GM19239 (cell line): ENCODE measurements at places on chromosomes 6 and 20.

DNA sequence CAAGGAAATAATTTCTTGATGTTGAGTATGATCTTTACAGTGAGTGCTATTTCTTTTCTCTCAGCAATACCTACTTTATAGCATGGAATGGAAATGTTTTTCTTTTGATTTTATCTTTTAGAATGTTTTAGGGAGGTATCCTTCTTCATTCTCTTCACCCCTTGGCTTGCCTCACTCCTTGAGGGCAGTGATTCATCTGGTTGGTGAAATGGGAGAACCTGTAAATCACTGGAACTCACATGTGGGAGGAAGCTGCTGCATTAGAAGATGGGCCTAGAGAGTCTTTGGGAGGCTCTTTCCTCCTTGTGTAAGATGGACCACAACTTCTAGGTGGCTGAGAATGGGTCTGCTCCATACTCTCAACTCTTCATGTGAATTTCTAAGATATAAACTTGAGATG lies 244.8 kb upstream of the SYNCRIP start:
- no peak for DNase-seq

- DNase-seq: no peak
These were observed 65.6 kb upstream of the ARMH2 start for GRCh38 chr6:24864343-24864742.

DNA sequence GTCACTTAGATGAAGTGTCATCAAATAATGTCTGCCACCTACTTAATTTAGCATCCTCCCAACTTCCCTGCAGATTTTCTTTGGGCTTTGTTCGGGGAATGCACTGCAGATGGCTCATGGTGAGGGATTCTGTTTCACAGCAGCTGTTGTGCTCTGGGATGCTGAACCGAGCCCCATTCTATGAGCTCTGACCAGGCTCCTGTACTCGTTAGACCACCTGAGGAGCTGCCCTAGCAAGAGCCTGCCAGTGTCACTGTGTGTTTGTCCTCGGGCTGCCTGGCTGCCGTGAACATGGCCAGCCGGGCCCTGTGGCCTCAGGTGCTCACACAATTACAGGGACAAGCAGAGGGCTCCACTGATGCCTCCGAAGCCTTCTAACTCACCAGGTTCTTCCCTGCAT lies 238.8 kb upstream of the ECI2 start:
- no peak for DNase-seq

DNA sequence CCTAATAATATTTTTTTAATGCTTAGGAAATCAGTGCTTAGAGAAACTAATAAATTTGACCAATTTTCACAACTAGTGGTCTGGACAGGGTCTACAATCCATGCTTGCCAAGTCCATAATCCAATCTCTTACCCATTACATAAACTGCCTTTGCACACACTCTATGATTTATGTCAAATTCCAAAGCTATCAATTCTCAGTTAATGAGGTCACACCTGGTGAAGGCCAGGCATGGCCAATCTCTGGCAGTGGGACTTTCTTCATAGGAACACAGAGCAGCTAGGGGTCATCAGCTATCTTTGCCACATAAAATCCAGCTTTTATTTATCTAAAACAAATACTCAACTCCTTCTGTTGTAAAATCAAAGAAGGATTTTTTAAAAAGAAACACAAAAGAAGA lies 21.2 kb downstream of the PAK5 start:
- no peak for DNase-seq

- DNase-seq: no peak
These were observed 115.8 kb upstream of the FLRT3 start for GRCh38 chr20:14453259-14453658.

DNA sequence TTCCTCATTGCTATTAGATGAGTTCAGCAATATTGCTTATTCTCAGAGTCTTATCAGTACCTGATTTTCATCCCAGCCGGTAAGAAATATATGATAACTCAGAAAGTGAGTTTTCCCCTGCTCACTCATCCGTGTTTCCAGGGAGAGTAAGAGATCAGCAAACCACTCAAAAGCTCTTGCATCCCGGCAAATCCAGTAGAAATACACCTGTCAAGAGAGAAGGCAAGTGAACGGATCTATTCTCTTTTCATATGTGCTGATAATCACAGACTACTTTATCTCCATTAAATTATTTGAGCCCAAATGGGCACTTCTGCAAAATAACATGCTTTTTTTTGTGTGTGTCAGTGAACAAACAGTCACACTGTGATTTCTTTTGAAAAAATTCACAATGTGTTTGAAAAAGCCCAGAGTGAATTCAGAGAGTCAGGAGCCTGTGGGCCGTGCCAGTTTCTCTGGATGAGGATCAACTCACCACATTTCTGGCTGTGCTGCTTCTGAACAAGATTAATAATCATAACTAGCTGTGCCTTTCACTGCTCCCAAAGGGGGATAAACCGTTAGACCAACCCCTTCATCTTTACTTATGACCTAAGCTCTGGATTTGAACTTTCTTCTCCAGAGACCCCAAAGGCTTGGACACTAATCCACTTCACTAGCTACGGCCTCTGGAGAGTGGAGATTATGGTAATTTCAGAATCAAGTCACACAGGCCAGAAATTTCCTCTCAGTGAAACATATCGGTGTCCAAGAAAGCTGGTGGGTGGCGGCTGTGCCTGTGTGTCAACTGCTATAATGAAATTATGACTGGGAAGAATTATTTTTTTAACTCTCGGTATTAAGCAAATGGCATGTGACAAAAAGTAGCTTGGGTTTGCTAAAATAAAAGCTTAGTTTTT lies 44.2 kb downstream of the NOX3 start:
- no peak for DNase-seq

DNA sequence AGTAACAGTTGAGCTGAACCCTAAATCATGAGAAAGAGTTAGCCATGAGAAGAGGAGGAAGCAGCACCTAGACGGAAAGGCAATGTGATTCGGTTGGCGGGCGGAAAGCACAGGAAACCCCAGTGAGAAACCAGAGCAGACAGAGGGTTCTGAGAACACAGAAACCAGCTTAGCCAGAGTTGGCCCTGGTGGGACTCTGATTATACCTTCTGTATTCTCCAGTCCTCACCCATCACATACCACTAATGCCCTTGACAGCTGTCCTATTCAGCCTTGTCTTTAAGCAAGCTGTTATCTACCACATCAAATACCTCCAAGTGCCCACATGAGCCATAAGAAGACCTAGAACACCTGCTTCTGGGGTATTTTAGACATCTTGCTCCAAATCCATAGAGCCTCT lies 58.9 kb upstream of the LRRC1 start:
- no peak for DNase-seq

DNA sequence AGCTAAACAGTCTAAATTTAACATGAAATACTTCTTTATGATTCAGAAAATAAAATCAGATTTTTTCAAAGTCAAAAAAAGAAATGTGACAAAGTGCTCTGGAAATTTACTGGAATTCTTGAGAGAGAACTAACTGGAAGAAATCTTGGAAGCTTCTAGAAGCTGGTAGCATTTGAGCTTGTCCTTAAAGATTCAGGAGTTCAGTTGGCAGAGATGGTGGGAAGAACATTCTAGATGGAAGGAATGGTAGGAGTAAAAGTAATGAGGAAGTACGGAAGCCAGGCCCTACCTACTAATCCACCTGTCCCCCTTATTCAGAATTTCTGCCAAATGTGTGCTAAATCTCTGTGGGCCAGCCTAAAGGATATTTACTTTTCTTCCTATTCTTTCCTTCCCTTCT lies 21.2 kb downstream of the RALY start:
- DNase-seq: no peak

DNA sequence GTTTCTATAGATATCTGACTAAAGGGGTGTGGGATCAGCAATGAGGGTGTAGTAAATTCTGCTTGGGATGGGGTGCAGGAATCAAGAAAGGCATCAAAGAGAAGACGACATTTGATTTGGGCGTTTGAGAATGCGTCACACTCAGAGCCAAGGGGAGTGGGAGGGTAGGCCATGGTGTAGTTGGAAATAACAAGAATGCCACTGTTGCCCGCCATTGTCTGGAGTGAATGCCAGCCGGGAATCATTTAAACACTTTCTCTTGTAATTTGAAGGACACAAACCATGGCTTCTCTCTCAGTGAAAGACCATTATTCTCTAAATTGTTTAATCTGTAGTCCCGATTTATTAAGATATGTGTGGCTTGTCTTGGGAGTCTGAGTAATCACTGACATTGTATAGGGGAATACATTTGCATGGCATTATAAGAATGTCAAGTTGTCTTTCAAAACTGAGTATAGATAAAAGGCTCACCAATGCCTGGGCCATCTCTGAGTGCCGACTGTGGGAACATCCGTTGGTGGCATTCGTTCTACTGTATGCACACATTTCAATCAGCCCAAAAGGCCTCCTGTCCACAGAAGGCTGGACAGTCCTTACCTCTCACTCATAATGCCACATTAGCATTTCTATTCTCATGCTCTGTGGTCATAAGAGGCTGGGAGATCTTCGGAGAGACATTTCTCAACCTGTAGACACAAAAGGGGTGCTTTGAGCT lies 777.8 kb downstream of the KIF16B start:
- no peak for DNase-seq

DNA sequence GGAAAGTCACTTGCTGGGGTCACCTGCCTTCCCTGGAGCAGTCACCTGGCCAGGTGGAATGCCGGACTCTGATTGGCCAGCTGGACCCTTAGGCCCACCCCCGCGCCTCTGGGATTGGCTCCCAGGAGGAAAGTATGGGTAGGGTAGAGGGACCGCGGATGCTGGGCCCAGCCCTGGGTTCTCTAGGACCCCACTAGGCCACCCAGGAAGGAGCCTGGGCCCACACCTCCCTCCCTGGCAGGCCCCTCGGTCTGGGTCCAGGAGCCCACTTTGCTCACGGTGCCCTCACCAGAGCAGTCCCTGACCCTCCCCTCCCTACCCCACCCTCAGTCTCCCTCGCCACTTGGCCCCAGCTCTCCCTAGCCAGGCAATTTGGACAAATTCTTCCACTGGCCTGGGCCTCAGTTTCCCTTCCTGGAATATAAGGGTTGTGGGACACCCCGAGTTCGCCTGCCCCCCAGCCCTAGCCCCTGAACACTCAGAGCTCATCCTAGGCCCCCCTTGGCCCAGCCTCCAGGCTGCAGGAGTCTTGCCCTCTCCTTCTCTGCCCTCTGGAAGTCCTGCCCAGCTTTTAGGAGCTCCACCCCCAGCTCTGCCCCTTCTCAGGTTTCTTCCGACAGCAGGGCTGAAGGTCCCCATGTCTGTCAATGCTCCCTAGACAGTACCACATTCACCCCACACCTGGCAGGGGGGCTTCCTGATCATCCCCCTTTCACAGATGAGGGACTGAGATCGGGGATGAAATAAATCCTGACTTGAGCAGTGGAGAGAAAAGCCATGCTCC lies 299.6 kb downstream of the TAF4 start:
- no peak for DNase-seq

- no peak for DNase-seq
These were observed 249.2 kb upstream of the RREB1 start for GRCh38 chr6:6858533-6858982.

DNA sequence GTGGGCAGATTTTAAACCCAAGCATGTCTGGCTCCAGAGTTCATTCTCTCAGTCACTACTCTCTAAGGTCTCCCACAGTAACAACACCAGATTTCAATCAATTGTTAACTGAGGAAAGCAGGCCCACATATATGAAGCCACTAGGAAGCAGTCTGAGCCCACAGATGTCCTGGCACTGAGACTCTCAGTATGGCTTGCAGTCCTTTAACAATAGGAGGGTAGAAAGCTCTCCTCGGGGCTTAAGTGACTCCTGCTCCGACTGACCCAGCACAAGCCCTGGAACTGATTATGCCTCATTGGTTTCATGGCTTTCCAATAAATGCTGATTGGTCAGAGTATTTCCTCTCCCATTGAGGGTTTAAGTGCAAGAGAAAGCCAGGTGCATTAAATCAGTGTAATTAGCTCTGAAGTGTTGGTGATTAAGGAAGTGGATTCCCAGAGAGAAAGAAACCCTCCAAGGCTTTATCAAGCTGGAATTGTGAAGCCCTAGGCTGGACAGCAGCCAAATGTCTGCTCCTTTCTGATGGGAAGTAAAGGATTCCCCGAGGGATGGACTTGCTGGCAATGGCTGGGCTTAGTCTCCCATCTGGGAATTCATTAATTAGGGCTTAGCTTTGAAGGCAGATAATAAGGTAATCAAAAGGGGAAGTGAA lies 76.6 kb upstream of the PROKR2 start:
- DNase-seq: no peak

- no peak for DNase-seq
These were observed 61.1 kb upstream of the TGM3 start for GRCh38 chr20:2234598-2235191.

- no peak for DNase-seq
These were observed 686.6 kb upstream of the GJE1 start for GRCh38 chr6:141445928-141446628.

- peak; percentile 44 for DNase-seq
These were observed at the start of gene KCNB1 for GRCh38 chr20:49482621-49483017. TSS of gene KCNB1 (minus strand) at chr20:49482668. CDS start at chr20:49482480, 188 bp downstream.

GRCh38 chr6:53514677-53515076 lies 30.2 kb downstream of the GCLC start:
- DNase-seq: no peak

- no peak for DNase-seq
These were observed 158.8 kb downstream of the DST start for GRCh38 chr6:56483929-56484328.

DNA sequence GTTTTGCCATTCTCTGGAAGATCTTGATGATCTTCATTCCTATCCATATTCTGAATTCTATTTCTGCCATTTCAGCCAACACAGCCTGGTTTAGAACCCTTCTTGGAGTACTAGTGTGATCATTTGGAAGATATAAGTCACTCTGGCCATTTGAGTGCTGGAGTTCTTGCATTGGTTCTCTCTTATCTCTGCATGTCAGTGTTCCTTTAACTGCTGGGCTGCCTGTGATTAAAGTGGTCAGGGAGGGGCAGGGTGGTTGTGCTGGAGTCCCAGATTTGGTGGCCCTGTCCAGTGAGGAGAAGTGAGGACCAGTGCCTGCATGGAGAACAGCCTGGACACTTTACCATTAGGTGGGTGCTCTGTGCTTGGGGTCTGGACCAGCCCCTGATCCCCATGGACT lies 173.0 kb downstream of the SOD2 start:
- no peak for DNase-seq

- no peak for DNase-seq
These were observed 368.0 kb downstream of the TBC1D32 start for GRCh38 chr6:120966321-120966720.

DNA sequence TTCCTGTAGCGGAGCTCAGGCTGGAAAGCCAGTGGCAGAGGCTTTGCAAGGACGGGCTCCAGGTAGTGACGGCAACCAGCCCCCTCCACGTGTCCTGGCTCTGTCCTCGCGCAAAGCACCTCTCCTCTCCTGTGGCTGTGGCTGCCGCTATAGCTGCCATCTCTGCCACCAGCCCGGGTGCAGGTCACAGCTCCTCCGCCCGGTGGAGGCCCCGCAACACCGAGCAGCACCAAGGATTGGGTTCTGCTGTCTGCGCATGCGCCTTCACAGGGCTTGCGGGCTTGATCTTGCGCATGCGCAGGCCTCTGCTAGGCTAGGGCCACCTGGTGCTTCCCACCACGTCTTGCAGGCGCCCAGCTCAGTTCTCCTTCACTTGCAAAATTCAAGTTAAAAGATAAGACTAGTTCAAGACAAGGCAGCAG lies 625.4 kb downstream of the QKI start:
- DNase-seq: no peak
